Lower lobe of right lung (tissue), 2 donors: ENCODE measurements at places on chromosomes 7 and 10.

GRCh38 chr10:9076066-9076465, 1021.6 kb downstream of the GATA3 start:
- no peak for DNase-seq

DNA sequence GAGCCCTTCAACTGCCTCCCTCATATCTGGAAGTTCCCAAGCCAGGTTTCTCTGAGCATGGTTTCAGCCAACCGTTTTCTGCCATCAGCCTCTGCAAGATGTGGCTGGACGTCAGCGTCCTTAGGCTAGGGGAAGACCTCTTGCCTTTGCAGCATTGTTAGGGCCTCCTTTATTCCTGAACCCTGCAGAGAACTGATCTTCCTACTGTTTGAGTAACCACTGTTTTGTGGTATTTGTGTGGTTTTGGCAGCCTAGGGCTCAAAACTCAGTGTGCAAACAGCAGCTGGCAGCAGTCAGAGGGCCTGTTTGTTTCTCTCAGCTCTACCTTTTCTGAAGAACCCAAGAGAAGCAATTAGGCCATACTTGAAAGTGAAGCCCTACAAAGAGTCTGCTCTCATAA, 83.4 kb upstream of the SEMA3E start:
- DNase-seq, result no peak

GRCh38 chr7:69714886-69715576, 116.8 kb downstream of the AUTS2 start:
- DNase-seq, result no peak

DNA sequence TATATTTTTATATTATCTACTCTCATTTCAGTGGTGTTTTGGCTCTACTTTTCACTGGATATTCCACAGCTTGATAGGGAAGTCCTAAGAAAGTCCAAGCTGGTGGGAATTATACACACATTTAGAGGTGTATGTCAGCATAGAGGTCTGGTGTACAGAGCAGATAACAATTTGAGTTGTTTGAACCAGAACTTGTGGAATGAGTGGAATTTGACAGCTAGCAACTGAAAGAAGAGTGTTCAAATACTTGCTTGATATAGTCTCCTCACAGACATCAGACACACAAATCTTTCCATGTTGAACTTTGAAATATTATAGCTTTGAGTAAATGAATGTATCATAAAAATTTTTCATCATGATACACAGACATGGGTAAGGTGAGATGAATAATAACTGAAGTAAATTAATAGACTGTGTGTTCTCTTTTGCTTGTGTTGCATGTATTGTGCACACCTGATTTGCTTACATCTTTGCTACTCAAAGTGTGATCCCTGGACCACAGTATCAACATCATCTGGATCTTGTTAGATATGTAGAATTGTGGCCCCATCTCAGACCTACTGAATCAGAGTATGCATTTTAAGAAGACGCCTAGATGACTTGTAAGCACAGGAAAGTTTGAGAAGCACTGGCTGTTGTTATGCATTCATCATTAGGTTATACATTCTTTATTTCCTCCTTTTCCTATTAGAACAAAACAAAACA, 91.5 kb downstream of the ABCA13 start:
- no peak for DNase-seq

DNA sequence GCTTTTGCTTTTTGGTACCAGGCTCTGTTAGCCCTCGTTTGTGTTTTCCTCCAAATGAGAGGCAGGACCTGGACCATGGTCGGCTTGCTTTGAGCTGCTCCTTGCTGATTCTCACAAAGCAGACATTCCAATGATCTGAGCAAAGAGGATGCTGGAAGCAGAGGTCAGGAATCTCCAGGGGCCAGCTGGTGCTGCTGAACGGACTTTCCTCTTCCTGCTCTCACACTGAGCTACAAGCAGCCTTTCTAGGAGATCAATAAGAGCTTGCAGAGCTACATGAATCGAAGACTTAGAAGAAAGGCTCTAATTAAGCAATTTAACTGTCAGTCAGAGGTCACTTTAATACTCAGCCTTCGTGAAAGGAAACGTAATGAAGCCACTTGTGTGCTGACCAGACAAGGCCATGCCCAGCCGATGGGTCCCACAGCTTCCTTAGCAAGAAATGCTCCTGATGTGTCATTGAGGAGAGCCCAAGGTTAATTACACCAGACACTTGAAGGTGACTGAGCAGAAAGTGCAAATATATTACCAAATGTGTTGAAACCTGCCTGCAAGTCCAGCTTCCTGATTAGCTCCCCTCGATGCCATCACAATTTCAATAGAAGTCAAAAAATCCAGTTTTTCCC, 151.3 kb upstream of the RSU1 start:
- no peak for DNase-seq

GRCh38 chr10:22427890-22428571, 82.7 kb downstream of the SPAG6 start:
- DNase-seq, result no peak

DNA sequence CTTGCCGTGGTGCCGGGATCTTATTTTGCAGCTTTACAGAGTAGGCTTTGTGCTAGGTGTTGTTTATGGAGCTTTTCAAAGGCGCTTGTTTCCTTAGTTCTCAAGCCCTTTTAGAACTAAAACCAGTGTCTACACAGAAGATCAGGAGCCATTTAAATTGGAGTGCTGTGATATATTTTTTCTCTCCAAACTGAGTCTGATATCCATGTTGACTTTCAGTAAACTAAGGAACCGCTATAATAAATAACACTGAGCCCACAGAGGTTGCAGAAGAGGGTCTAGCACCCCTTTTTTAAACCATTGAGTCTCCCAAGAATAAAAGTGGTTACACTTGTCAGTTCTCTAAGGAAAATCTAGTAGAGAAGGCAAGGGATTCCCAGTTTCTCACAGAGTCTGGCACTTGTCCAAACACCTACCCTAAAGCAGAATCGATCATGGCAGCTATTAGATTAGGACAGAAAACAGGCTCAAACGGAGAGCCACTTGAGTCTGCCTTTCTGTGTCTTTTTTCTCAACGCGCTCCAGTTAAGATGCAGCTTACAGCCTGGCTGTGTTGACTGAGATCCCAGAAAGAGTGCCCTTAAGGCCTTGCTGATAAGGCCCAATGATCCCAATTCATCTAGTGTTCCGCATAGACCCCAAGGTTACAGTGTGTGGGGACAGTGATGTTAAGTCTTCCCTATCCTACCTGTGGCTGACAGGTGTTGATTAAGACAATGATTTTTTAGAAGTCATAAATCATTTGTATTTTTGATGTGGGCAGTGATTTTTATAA, 804 bp downstream of the TMEM106B start:
- no peak for DNase-seq

DNA sequence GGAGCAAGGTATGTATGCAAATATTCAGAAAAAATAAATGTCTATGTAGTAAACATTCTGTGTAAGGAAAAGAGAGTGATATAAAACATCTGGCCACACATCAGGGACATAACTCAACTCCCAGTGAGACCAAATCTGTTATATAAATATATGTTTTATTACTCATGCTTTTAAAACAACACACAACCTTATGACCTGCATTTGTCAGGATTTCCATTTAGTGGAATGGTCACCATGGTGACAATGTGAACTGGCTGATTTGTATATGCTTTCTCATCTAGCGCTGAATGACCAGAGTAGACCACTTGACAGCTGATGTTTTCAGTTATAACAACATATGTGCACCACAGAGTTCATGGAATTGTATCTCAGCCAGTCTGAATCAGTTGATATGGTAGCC, 551.7 kb downstream of the HTR7 start:
- DNase-seq, result no peak

- DNase-seq, result no peak
Measured at GRCh38 chr10:61465901-61466632, 12.9 kb upstream of the TMEM26 start.

GRCh38 chr10:85575441-85575840, 791.2 kb downstream of the GRID1 start:
- no peak for DNase-seq

- DNase-seq, result no peak
Measured at GRCh38 chr7:50226145-50226544, 78.4 kb upstream of the IKZF1 start.

DNA sequence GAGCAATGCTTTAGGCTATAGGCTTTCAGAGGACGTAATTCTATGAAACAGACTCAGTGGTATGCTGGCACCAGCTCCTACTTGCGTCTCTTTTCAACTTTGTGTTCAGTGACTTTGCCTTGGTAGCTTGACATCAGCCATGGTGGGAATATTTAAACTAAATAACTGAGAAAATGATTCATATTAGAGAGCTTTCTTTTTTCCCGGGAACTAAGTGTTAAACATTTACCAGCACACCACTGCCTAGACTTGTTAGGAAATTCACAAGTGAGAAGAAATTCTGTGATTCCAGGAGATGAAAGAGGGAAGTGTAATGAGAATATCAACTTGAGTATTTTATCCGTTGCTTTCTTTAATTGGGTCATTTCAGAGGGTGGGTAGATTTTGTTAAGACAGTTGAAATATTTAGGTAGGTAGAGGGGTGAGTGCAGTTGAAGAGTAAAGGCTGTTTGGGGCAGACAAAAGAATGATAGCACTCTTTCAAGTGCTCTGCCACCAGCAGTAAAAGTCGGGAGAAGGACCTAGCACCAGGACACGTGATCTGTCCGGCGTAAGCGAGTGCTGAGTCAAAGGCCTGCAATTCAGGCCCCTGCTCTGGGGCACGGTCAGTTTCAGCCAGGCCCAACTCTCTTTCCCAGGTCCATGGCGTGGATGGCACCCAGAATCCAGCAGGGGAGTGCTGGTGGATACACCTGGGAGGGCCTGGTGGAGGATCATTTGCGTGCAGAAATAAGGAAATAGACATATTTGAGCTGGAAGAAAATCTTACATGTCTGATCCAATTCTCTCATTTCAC, 206.3 kb downstream of the SNX10 start:
- DNase-seq, result no peak

DNA sequence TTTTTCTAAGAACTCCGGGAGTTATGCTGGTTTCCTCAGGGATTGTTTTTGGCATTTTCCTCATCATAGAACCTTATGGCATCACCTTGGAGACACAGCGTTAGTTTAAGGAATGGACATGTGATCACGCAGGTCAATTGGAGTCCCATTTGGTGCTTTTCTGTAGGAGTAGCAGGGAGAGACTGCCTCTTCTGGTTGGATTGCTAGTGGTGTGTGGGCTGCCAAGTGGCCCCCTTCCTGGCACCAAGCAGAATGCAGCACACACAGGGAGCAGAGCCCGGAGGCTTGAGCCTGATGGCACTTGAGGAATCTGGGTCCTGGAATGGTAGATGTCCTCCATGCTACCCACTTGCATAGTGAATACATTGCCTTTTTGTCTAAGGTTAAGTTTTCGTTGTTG, 57.9 kb downstream of the SDK1 start:
- DNase-seq, result no peak

- DNase-seq, result no peak
Measured at GRCh38 chr10:105358911-105359310, 717.8 kb downstream of the SORCS3 start.

GRCh38 chr7:142784716-142785115, 13.9 kb downstream of the PRSS2 start:
- DNase-seq, result no peak

DNA sequence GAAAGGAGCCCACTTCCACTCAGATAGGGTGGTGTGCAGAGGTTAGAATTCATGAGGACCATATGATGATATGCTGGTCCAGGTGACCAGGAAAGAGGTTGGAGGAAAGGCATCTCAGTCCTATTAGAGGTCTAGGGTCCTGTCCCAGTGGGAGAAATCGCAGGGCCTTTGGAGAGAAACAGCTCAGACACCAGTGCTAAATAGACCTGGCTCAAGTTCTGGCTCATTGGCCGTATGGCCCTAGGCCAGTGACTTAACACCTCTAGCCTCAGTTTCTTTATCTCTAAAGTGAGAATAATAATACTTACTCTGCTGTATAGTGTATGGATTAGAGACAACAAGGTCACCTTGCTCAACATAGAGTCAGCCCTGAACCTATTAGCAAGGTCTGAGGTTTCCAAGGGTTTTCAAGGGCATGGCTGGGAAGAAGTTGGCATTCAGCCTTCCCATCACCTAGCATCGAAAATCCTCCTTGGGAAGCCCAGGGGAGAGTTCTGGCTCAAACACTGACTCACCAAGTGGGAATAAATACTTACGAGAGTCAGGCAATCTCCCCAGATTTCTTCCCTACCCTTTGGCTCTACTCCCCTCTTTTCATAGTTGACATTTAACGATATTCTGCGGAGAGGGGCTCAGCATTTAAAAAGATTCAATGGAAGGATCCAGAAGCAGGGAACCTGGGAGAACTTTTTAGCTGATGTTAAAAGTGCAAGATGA, 473.1 kb upstream of the PODXL start:
- DNase-seq, result no peak

GRCh38 chr7:90025771-90026170, 128.5 kb upstream of the STEAP1 start:
- DNase-seq, result no peak

GRCh38 chr7:79820387-79820786, 314.2 kb upstream of the GNAI1 start:
- peak; percentile 46 for DNase-seq

DNA sequence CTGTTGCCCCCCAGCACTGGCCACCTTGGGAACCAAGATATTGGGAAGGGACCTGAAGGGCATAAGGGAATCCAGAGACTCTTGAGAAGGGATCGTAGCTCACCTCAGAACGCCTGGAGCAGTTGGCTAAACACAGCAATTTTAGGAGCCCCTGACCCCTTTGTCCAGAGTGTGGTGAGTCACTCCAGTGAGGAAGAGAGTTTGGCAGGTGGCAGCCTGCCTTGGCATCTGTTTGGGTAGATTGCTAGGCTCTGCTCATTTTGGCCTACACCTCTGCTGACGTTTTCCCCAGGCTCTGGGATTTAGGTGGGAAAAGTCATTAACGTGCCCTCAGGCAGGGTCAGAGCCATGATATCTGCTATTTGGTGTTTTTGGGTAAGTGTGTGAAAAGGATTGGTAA, 100.6 kb downstream of the GRB10 start:
- no peak for DNase-seq

DNA sequence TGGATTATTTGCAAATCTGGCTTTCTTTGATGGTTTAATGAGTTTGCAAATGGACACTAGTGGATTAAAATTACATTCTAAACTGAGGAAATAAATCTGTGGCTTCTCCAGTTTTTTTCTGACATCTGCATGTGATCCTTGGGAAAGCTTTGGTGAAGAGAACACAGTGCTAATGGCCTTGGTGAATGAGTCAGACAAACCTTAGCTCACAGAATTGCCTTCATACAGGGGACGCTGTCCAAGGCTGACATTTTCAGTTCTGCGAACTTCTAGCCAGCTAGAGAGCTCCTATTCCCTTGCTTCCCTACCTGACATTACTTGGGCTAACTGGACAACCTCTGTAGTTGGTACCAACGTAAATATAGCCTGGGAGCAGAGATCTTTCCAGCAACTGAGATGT, 21.2 kb downstream of the BMPER start:
- no peak for DNase-seq

- no peak for DNase-seq
Measured at GRCh38 chr7:33694006-33694405, 211.3 kb upstream of the BMPER start.

GRCh38 chr7:18721429-18721828, 225.9 kb downstream of the HDAC9 start:
- DNase-seq, result no peak

DNA sequence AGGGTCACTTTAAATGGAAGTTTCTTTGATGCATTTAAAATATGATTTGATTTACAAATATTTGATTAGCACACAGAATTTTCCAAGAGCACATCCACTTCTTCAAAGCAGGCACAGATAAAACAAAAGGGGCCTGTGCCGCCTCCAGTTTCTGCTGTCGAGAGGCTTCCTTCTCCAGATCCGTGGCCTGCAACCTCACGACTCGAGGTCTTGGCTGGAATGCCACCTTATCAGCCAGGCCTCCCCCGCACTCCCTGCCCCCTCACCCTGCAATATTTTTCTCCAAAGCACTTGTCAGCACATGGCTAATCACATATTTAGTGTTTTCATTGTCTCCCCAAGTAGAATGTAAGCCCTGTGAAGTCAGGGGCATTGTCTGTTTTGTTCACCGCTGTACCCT, 12.5 kb downstream of the PYROXD2 start:
- DNase-seq, result no peak
